ENCODE measurements at places on chromosomes 3 and 15.

DNA sequence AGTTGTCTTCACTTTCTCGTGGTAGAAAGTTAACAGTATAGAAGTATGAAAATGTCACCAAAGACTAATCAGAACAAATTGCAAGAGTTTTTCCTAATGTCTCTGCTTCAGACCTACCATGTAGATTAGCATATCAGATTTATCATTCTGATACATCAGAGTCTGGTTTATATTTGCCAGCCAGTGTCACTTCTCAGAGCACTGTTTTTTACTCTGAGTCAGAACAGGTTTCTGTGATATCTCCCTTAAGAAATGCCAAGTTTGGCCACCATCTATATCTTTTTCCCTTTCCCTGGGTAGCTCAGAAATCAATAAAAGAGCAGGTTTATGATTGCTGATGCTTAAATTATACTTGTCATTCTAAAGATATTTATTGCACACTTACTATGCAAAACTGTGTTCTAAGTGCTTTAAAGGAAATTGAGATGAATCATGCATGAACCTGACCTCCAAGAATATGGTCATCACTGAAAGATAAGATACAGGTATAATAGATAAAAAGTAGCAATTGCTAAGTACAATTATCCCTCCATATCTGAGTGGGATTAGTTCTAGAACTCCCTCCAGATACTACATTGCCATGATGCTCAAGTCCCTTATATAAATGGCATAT lies 672.7 kb upstream of the NAALADL2 start:
- no peak for DNase-seq

DNA sequence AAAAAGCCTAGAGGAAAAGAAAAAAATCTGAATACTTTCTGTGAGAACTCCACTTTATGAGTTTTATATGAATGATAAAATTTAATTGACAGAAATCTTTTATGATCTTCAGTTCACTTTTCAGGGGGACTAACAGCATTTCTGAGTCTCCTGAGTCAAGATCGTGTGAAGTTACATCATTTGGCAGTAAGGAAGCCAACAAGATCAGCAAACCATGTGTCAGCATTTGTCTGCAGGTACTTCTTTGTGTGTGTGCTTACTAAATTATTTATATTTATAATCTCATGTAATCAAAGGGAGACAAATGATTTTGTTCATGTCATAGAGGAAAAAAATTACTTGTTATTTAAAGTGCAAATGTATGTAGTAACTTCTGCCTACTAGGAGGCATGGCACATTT lies 217.6 kb downstream of the MBNL1 start:
- no peak for DNase-seq

DNA sequence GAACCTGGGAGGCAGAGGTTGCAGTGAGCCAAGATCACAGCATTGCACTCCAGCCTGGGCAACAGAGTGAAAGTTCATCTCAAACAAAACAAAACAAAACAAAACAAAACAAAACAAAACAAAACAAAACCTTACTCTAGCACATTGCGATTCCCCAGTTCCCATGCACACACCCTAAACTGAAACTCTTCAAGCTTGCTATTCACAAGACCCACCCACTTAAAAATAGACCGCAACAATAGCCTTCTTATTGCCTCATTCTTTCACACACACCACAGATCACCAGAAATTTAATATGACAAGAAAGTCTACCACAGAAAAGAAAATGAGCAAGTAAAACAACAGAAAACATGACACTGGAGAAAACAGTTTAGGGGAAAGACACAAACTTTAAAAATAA lies 598.4 kb downstream of the FHIT start:
- no peak for DNase-seq

DNA sequence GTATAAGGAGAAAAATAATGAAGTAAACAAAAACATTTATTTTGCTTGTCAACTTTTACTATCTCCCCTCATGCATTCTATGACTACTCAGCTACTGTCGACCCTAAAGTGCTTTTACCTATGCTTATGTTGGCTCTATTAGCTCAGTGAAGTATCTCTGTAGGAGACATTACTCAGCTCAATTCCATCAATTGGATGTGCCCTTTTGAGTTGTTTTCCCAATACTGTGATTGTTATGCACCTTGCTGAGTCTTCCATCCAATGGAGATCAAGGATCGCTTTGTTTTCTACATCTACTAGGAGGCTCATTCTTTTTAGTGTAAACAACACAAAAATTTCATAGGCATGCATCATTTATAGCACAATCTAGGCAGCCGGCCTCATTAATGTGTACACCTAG lies 403.8 kb upstream of the ARL6 start:
- no peak for DNase-seq

DNA sequence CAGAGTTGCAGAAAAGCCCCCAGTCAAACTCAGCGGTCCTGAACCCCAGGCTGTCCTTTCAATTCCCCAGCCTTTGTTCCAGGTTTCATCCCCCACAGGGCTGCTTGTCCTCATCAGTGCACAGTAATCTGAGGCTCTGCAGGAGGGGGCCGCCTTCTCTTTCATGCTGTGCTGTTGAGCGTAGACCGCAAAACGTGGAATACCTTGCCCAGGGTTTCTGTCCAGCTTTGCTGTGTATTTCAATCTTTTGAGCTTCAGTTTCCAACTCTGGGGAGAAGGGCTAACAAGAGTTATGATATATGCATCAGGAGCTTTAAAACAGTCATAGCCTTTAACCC lies 64.8 kb downstream of the FAM43A start:
- DNase-seq, result no peak

GRCh38 chr15:73601451-73602445 lies 31.4 kb downstream of the NPTN start:
- no peak for DNase-seq

Data from stimulated activated CD4-positive, alpha-beta T cell treated with anti-CD3 and anti-CD28 coated beads, Interleukin-15, amount 100 ng/mL, for 48 hours (primary cell).